ENCODE measurements at places on chromosomes 2 and 18.

DNA sequence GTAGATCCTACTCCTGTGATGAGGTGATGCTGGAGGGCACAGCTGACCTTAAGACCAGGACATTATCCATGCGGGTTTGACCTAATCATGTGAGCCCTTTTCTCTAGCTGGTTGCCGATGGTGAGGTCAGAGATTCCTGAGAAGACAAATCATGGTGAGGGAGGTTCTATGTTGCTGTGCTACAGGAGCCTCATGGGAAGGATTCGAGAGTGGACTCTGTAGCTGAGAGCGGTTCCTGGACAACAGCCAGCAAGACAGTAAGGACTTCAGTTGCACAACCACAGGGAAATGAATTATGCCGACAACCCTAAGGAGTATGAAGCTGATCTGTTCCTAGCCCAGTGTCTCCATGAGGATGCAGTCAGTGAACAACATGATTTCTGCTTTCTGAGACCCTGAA lies 80.4 kb downstream of the EPB41L3 start:
- no peak for DNase-seq

GRCh38 chr2:80078290-80079036 lies 226.1 kb downstream of the LRRTM1 start:
- DNase-seq = no peak

DNA sequence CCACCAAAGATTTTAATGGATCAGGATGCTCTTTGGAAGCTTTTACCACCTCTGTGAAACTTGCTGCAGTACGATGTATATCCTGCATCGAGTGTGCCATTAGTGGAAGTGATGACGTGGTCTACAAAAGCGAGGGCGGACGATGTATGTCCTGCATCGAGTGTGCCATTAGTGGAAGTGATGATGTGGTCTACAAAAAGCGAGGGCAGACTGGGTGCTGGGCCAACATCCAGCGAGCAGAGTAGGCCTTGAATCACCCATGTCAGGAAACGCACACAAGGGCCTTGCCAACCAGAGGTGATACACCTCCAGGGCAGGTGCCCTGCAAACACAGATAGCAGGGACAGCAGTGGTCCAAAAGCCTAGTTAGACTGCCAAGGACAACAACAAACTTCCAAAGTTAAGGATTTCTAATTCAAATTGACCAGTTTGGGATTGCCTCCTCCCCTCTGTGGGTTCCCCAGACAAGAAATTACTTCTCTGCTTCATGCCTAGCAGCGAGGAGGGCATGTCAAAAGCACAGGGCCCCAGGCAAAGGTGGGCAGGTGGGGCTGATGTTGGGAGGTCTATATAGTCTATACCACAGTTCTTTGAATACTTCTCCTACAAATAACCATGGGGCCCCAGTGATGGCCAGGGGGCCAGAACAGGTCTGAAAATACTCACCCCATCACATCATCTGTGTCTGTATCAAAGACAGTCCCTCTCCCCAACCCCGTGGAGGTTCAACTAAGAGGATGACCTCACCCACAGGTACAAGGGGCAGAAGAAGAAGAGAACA lies 70.2 kb downstream of the ADD2 start:
- DNase-seq = no peak

GRCh38 chr2:44358503-44358902 lies 2.8 kb downstream of the PREPL start:
- DNase-seq = no peak

DNA sequence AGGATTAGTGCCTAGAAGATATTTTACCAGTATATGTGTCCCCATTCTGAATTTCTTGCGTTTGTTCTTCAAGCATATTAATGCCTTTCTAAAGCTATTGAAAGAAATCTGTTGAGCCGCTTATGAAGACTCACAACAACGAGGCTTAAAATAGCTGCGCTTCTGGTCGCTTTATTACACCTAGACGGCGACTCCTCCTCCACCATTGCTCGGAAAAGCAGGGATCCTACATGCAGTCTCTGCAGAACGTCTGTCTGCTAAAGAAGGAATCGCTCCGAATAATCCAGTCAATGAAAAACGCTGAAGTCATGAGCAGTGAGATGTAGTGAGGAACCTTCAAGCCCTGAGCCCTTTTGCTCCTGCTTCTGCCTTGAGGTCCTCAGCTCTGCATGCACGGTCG lies 94.8 kb upstream of the ZNF516 start:
- no peak for DNase-seq

- no peak for DNase-seq
These were observed 44.3 kb upstream of the AGAP1 start for GRCh38 chr2:235449568-235449967.

DNA sequence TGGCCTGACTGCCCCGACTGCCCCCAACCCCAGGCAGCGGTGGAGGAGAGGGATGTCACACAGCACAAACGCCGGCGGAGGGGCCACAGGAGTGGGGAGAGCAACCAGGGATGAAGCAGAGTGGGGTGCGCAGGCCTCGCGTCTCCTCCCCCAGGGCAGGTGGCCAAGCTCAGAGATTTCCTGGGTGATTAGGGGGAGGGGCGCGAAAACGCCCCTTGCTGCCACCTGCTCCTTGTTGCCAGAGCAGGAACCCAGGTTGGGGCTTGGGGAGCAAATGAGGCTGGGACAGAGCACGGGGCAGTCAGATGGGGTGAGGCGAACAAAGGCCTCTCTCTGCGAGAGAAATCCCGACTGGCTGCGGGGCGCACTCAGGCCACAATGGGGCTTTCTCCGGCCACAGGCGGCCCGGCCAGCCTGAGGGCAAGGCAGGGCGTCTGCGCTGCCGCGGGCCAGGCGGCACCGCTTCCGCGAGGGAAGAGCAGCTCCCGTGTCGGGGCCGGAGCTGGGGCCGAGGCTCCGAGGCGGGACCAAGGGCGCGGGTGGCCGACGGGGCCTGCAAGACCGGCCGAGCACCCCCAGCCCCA lies 11.5 kb downstream of the TEX44 start:
- DNase-seq = peak; percentile 65

- no peak for DNase-seq
These were observed 283.6 kb downstream of the TMX3 start for GRCh38 chr18:68431111-68431921.

DNA sequence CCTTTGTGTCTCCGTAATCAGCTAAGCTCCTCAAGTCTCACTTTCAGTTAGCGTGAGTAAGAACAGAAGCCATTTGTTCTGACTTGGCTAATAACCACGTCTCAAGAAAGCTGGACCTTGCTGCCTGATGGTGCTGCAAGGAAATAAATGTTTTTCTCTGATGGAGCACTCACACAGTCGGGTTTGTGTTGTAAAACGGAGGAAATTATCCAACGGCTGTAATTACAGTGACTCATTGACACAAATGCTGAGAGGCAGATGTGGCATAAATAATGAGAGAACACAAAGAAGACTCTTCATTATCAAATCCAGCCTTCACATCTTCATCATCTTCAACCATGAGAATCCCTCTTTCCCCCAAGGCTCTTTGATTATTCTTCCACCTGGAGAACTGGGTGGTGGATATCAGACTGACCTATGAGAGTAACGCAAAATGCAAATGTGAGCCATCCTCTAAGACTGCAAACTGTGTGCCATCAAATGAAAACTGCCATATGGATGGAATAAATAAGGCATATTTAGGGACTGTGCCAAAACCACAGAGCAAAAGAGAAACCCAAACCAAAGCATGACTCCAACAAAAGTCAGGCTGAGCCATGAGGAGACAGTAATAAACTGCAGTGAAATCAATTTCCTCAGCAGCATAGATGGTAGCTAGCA lies 252.6 kb downstream of the RND3 start:
- no peak for DNase-seq

- DNase-seq = no peak
These were observed 159.2 kb upstream of the HS6ST1 start for GRCh38 chr2:128477891-128478290.

DNA sequence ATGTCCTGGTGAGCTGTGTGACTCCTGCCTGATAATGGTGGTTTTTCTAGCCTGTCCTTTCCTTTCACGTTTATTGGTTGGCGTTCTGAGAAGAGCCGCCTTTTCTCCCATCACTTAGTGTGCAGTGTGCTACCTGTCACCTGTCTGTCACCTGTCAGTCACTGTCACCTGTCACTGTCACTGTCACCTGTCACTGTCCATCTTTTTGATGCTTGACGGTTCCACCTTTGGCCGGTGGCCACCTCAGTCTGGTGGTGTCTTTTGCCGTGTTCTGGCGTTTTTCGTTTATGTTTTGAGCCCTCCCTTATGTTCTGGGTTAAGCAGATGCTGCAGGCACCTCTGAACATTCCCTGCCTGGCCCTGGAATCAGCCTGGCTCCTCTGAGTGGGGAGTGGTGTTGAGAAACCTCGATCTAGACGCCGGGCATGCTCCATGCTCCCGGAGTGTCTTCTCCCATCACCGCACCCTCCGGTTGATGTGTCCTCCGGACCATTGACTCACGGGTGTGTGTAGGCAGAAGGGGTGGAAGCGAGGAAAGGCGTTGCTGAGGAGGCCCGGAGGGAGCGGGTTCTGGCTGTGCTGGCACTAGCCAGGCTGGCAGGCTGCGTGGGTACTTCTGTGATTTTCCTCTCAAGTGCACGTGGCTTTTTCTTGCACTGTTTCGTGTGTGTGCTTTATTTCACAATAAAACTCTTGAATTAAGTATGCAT lies 20.7 kb downstream of the DTYMK start:
- DNase-seq = no peak

DNA sequence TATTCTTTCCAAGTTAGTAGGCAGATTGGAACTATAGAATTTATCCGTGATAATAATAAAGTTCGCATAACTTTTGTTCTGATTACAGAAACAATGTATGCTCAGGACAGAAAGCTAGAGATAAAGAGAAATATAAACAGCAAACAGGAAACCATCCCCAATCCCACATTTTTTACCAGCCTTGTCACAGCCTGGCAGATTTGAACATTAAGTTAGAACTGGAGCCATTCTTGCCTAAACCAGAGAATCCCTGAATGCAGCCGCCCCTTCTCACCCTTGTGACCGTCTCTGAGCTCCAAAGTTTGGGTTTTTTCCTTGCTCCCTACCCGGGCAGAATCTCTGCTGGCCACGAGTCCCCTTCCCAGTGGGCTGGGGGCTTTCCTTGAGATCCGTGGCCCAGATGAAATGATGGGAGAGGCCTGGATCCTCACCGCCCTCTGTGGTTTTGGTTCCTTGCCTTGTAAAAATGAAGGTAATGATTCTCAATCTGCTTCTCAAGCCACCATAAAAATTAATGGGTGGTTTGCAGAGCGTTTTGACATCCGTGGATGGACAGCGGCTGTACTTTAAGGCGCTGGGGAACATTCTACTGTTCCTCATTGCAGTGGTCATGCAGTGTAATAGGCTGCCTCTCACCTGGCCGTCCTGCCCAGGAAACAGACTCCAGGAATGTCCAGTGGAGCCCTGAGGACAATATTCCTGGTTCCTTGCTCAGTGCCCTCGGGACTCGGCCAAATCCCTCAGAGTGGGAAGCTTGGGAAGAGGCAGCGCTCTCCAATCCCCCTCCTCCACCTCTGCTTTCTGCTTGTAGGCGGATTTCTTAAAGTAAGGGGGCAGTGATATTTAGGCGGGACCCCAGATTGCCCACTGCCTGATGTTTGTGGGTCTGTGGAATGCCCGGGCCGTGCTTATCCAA lies 1.6 kb downstream of the SH3BP4 start:
- DNase-seq = no peak

DNA sequence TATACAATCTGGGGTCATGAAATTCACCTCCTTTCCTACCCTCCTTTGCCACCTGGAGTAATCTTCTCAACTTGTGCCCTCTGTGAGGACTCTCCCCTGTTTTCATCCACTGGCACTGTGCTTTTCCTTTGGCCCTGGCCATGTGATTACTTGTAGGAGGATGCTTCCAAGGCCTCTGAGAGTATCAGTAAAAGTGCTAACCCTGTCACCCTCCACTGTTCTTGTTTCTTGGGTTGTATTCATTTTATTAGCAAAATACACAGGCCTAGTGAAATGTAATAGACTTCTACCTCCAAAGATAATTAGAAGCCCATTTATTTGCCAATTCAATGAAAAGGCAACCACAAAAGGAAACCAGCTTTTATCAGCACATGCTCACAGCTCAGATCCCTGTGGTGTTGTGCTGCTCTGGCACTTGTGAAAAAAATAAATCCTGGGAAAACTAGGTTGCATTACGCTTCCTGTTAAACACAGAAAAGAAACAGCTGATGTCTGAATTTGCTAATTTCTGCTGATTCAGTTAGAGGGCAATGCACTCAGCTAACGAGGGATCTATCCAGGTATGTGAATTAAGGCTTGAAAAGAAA lies 357.5 kb upstream of the ETAA1 start:
- DNase-seq = no peak

DNA sequence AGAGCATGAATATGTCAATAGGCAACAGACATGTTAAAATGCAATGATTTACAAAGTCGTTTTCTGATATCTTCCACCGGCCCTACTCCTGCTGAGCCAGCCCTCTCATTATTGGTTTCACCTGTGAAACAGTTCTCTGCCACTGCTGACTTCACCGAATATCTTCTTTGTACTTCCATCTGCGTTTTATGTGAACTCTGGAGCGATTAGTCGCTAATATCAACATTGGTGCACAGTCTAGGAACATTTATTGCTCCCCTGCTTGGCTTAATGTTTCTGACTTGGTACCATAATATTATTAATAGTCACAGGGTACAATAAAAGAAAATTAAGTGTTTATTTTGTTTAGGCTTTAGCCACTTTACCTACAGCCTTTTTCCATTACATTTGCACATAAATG lies 105.5 kb downstream of the NCKAP5 start:
- no peak for DNase-seq

- DNase-seq = no peak
These were observed 264.1 kb downstream of the RPIA start for GRCh38 chr2:88955607-88956006.

DNA sequence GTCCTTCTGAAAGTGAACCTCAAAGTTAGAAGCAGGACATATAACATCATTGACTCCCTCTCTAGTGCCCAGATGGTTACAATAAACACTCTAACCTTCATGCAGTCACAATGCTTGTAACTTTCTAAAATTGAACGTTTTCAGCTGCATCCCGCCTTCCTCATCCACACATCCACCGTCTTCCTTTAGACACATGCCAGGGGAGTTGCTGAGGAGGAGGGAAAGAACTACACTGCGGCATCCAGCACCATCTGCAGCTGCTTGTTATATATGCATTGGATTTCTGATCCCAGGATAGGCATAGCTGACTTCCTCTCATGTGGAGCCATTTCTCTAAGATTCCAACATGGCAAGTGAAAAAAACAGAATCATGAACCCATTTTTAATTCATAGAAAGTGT lies 96.8 kb downstream of the FBXO15 start:
- DNase-seq = no peak

- no peak for DNase-seq
These were observed 39.8 kb upstream of the SMIM21 start for GRCh38 chr18:75467281-75467795.

GRCh38 chr18:11981543-11982366 lies 448 bp downstream of the IMPA2 start:
- DNase-seq = no peak

- DNase-seq = no peak
These were observed 37.6 kb upstream of the MSTN start for GRCh38 chr2:190099890-190100697.

GRCh38 chr18:8786483-8787370 lies 81.4 kb downstream of the MTCL1 start:
- no peak for DNase-seq

- DNase-seq = no peak
These were observed 15.5 kb upstream of the CLASP1 start for GRCh38 chr2:121664713-121665112.
